ENCODE measurements at places on chromosomes 12 and 14. TPM values are rescaled to one million over a fixed set of nuclear protein-coding genes. Genes with fewer than 3 reads are reported as not detected.

DNA sequence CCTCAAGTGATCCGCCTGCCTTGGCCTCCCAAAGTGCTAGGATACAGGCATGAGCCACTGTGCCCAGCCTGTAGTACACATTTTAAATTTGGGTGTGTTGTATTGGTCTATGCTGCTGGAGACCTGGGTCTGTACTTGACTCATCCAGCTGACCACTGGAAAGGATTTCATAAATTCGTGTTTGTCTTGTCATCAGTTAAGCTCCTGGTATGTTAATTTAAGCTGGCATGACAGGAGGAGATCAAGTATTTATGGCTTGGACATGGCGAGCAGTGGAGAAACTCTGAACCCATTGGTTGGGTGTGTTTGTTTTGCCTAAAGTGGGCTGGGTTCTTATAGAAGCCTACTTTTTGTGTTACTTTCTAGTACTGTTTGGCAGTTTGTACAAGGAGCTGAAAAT is 24.2 kb downstream of the YY1 start:
- DNase-seq, result no peak

DNA sequence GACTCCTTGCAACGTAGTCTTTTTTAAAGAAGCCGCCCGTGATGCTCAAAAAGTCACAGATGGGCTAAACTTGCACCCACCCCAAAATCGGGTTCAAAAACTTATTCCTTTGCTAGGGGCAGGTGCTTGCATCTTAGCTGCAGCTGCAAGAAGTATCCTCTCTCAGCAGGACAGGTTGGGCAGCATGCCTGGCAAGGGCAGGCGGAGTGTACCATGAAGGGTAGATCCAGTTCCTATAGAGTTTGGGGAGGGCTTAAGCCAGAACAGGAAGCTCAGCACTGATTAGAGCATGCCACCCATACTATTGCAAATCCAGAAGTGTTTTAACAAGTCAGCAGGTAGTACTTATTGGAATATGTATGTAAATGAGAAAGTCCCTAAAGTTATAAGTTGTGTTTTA is 48.7 kb downstream of the CPM start:
- DNase-seq, result no peak

The OTX2 gene
- not detected for polyA plus RNA-seq

- no peak for DNase-seq
Measured at GRCh38 chr14:24274101-24274543, 2.7 kb upstream of the RABGGTA start.

The PRB2 gene
- polyA plus RNA-seq, result not detected

DNA sequence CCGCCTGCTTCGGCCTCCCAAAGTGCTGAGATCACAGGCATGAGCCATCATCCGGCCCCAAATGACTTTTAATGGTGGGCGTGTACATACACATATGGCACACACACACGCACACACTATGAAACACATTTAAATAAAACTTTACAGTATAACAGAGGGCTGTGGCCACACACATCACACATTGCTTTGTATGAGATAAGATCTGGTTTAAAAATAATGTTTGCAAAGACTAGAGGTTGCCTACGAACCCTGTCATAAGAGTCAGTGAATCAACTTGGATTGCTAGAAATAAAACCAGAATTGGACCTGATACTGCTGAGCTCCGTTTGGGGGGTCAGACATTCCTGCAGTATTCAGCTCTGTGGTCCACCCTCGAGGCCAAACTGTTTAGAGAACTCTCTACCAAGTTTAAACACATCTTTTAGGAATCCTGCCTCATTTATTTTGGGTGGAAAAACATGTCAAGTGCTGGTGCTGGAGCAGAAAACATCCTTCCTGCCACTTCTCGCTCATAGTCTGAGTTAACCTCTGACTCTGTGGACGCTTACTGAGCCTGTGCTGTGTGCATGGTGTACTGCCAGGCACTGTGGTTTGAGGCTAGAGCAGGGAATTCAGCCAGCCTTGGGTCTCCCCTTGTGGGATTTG is 47.8 kb upstream of the EML1 start:
- no peak for DNase-seq

DNA sequence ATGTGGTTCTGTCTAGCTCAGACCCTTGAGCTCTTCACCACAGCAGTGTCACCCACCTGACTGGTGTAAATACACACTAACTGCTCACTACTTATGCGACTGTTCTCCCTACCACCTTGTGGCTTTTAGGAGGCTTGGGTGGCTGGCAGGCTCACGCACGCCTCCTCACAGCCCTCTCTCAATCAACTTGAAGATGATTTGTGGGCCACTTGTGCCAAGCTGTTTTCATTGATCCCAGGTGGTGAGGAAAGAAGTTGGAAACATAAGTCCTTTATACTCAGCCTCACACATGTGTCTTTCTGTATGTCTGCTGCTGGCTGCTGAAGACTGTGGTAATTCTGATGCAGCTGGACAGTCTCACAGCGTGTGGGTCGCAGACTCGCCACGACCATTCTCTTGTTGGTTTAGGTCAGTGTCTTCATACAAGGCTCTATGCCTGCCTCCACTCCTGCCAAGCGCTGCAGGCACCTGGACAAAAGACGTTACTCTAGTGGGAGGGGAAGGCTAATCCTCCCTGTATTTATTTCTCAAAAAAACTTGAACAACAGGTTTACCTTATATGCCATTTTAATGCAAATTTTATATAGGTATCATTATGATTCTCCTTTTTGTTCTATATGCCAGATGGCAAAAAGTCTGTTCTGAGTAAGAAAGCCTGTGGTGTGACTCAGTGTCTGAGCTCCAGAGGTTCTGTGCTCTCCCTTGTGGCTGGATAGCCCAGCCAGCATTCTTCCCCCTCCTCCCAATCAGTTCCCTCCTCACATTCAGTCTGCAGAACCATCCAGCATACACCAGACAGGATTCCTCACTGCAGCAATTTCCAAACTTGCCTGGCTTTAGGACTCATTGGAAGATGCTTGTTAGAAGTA is 115.6 kb downstream of the DIP2B start:
- DNase-seq, result no peak

The AMIGO2 gene
- polyA plus RNA-seq, result 43.4 TPM

The TC2N gene
- polyA plus RNA-seq, result 10.5 TPM

GRCh38 chr14:50531595-50532501 is 521 bp downstream of the MAP4K5 start:
- peak; percentile 49 for DNase-seq

- DNase-seq, result no peak
Measured at GRCh38 chr12:111138016-111138415, 217.6 kb upstream of the MYL2 start.

DNA sequence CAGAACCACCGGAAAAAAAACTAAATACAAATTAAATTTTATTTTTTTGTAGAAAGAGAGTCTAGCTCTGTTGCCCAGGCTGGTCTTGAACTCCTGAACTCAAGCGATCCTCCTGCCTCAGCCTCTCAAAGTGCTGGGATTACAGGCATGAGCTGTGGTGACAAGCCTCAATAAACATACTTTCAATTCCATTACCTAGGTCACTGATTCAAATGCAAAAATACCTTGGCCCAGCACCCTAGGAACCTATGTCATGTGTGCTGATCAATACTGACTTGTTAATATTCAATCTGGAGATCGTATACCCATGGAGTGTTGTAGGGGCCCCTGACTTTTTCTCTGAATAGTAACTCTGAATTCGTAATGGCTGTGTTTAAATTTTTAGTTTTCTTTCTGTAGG is 7.1 kb upstream of the TMEM30B start:
- no peak for DNase-seq

GRCh38 chr12:93243382-93243688 is 134.4 kb upstream of the NUDT4 start:
- no peak for DNase-seq

The ACRBP gene
- polyA plus RNA-seq, result 3.5 TPM

The OR6C2 gene
- not detected for polyA plus RNA-seq

- DNase-seq, result no peak
Measured at GRCh38 chr14:60514741-60515491, 6.0 kb downstream of the SIX6 start.

- DNase-seq, result no peak
Measured at GRCh38 chr12:62581288-62582064, 114.8 kb downstream of the MON2 start.

The GLT8D2 gene
- 15.5 TPM for polyA plus RNA-seq

GRCh38 chr12:18391151-18391550 is 129.8 kb downstream of the PIK3C2G start:
- no peak for DNase-seq

- no peak for DNase-seq
Measured at GRCh38 chr12:64923536-64923935, 99.1 kb downstream of the TBC1D30 start.

DNA sequence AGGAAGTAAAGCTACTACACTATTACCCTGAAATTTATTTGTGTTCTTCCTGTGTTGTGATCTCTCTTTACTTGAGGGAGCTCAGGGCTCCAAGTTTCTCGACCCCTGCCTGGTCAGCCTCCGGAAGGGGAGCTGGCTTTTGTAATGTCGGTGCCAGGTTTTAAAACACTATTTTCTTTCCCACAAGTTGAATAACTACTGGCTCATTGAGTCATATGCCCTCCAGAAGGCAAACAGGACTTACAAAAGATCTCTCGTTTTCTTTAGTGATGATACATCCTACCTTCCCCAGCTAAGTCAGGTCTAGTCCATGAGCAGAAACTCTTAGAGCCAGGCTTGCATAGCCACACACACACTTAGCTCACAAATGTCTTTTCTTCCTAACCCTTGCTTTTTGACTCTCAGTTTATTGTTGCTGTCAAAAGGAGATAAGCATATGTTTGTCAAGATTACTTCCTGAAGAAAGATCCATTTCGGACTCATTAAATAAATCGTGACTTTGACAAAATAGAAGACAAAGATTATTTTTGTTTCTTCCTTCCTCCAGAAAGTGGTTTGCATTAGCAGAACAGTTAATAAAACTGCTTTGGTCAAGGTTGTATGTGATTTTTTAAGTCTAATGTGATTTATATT is 209.8 kb upstream of the FLRT2 start:
- no peak for DNase-seq

DNA sequence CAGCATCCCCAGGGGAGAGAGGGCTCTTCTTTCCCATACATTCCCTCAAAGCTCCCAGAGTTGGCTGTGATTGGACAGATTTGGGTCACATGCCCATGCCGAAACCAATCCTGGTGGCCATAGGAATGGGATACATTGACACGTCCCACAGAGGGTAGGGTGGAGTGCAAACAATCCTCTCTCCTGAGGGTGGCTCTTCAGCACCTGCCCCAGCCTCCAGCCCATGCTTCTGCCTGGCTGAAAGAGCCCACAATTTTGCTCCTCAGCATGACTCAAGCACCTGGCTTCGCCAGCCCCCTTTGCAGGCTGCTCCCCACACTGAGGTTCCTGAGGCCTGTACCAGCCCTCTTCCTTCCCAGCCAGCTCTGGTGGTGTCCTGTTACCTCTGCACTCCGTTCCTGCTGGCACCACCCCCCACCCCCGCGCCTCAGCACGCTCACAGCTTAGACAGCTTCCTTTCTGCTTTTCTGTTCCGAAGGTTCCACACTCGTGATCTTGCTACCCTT is 71.7 kb downstream of the CCDC92 start:
- no peak for DNase-seq

- no peak for DNase-seq
Measured at GRCh38 chr12:51415931-51416330, 8.7 kb upstream of the SLC4A8 start.

The CMAS gene
- 57.4 TPM for polyA plus RNA-seq

The DPY19L2 gene
- polyA plus RNA-seq, result 31.4 TPM

GRCh38 chr12:93440043-93440835 is 1.5 kb downstream of the UBE2N start:
- DNase-seq, result no peak

DNA sequence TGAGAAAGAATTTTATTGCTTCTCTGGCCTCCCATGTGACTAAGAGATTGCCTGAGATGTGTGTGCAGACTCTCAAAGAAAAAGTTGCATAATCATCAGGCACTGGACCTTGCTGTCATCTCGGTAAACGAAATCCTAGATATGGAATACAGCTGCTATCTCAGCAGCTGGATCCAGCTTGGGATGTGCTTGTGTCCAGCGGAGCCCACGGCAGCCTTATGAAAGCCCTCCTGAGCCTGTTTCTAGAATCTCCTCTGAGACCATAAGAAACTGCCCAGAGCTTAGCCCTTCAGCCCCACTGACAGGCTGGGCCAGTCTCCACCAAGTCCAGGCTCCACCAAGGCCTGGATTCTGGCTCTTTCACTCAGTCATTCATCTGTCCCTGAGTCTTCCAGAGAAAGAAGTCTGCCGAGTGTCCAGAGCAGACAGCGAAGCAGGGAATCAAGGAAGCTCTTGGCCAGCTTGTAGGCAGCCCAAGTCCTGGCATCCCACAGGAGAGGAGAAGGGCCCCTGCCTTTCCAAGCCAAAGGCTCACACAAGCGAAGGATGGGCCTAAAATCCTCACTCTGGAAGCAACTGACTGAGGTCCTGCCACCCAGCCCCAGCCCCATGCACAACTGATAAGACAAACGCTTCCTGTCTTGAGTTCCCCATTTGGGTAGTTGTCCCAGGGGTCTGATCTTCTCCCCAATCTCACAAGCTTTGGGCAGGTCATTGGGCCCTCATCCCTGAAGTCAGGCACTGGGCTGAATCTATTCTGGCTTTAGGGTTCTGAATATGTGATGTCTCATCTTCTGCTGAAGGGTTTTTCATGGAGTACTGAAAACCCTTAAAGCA is 97.8 kb downstream of the SEC23A start:
- no peak for DNase-seq

- DNase-seq, result no peak
Measured at GRCh38 chr14:71588576-71589215, 343.5 kb upstream of the RGS6 start.

The TIMM9 gene
- 93.7 TPM for polyA plus RNA-seq

The SLC5A8 gene
- 34.0 TPM for polyA plus RNA-seq

The PTGER2 gene
- polyA plus RNA-seq, result 6.8 TPM

The KRT2 gene
- polyA plus RNA-seq, result not detected

- DNase-seq, result no peak
Measured at GRCh38 chr14:81406863-81407262, 6.7 kb upstream of the STON2 start.

DNA sequence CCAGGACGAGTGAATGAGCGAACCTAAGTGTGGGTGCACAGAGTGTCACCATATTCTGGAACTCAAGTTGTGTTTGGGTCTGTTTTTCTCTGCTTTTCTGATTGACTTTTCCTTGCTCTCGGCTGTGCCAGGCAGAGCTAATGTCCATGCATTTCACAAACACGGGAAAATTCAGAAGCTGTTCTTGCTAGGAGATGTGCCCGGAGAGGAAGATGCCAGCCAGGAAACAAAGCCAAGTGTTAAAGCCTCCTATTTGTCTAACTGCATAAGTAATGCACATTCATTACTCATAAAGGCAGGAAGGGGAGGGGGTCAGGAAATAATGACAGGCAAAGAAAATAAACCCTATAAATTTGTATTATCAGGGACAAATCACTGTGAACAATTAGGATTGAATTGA is 250.4 kb upstream of the SFSWAP start:
- DNase-seq, result no peak

GRCh38 chr12:58249610-58250009 is 308.2 kb downstream of the ATP23 start:
- DNase-seq, result no peak

The RBP5 gene
- 52.6 TPM for polyA plus RNA-seq

DNA sequence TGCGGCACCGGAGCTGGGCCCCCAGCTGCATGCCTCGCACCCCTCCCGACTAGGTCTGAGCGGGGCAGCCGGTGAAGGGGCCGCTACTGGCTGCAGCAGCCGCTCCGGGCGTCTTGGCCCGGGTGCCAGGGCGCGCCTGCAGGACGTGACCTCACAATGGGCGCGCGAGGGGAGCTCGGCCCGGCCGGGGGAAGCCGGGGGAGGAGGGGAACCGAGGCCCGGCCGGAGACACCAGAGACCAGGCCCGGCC is 353 bp downstream of the BAG5 start:
- no peak for DNase-seq
